ENCODE measurements at places on chromosomes 2 and 18.

- no peak for DNase-seq
Measured at GRCh38 chr2:233853883-233854240, 473 bp downstream of the HJURP start.

DNA sequence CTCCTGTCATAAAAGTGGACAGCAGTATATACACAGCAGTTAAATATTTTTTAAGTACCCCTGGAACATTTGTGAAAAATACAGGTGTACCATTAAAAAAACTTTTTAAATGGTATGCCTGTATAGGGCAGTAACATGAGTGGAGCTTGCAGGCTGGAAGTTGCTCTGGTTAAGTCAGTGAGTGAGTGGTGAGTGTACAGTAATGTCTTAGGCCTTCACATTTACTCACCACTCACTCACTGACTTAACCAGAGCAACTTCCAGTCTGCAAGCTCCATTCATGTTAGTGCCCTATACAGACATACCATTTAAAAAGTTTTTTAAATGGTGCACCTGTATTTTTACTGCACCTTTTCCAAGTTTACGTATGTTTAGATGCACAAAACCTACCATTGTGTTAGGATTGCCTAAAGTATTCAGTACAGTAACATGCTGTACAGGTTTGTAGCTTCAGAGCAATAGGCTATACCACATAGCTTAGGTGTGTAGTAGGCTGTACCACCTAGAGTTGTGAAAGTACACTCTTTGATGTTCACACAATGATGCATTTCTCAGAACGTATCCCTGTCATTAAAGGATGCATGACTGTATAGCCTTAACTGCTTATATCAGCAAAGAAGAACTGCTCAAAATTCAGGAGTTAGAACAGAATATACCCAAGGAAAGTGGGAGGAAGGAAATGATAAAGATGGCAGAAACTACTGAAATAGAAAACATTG lies 112.6 kb downstream of the EHBP1 start:
- no peak for DNase-seq

DNA sequence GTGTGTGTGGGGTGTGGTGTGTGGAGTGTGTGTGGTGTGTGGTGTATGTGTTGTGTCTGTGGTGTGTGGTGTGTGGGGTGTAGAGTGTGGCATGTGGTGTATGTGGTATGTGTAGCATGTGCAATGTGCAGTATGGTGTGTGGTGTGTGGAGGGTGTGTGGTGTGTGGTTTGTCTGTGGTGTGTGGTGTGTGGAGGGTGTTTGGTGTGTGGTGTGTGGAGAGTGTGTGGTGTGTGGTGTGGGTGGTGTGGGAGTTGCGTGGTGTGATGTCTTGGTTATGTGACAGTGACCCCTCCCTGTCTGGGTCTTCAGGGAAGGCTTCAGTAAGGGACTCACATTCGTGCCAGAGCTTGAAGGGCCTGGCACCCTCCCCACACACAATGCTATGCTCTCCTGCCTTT lies 718.2 kb upstream of the SOX11 start:
- no peak for DNase-seq

- peak; percentile 9 for DNase-seq
Measured at GRCh38 chr2:137865954-137866540, 98.2 kb upstream of the HNMT start.

DNA sequence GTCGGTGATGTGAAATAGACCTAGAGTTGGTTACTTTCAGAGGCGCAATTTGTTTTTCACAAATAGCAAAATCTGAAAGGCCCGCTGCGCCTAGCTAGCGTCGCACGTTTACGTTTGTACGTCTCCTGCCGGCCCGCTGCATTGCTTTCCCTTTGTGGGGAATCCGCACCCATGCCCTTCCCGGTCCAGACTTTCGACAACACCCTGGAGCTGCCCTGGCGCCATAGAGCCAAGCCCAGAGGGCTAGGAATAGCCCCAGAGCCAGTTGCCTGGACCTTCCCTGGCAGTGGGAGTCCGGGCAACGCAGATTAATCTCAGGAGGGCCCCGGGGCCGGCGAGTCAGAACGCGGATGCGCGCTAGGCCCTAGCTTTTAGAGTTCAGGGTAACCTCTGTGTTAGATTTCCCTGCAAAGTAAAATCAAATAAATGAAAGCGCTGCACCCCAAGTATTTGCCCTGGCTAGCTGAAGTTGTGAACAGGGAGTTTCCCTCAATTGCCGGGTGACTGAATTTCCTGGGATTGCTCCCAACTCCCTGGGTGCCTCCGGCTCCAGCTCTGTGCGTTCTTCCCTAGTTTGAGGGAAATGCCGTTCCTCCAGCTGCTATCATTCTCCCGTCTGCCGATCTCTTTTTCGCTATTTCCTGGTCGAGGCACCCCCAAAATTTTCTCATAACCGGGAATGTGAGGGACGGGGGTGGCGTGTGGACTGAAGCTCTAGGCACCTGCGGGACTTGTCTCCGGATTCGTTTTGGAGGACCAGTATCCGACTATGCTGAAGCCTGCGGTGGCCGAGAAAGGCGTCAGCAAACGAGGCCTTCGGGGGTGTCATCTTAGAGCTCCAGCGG lies 1.2 kb upstream of the EN1 start:
- DNase-seq, result no peak

GRCh38 chr2:163751696-163752095 lies 15.9 kb upstream of the FIGN start:
- DNase-seq, result no peak
